Fibroblast of skin of right biceps (primary cell): ENCODE measurements at places on chromosomes 6 and 20.

- peak; percentile 50 for DNase-seq
Measured at GRCh38 chr20:48054051-48054450, 268.8 kb upstream of the SULF2 start.

GRCh38 chr6:155397172-155397705 is 58.4 kb downstream of the NOX3 start:
- no peak for DNase-seq

DNA sequence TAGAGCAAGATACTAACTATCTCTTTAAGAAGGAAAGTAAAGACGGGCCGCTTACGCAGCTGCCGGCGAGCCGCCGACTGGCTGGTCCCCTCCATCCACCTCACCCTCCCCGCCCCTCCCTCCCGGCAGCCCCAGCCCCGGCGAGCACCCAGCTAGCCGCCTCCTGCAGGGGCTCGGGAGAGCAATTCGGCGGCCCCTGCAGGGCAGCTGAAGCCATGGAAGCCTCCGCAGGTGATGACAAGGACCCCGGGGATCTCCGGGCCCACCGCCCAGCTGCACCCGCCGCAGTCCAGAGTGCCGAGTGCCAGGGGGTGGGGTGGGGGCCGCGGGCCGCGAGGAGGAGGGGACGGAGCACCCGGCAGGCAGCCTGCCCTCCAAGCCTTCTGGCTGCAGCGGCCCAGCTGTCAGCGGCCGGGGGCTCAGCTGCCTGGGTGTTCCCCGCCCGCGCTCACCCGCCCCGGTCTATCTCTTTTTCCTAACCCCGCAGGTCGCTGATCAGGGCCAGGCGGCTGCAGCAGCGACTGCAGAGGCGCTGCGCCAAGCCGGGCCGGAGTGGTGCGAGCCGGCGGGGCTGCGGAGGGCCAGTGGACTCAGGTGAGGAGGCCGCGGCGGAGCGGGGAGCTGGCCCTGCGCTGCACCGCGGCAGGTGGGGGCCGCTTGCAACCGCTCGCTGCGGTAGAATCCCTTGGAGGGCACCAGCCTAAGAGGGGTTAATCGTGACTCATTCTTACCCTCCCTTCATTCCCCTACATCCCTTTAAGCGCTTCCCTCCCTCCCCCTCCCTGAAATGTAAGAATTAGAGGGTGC is at the start of gene SNPH:
TSS of gene SNPH (plus strand) at position 128 of the 807 bp plus-strand sequence. CDS start 29,946 bp downstream, outside the sequence.
- DNase-seq, result peak; percentile 75

DNA sequence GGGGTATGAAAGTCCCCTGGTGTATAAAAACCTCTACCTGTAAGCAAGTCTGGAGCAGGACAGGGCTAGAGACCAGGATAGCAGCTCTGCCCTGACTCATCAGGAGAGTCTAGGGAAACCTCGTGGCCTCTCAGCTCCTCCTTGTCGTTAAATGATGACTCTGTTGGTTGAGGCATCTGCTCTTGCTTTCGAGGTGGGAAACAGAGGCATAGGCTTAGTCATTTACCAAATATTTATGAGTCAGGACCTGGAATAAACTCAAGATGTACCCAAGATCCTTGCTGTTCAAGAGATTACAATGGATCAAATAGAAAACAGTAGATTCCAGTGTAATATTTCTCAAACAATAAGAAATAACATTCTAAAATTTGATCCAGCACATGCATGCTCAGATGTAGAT is 5.5 kb downstream of the MANBAL start:
- DNase-seq, result peak; percentile 99

DNA sequence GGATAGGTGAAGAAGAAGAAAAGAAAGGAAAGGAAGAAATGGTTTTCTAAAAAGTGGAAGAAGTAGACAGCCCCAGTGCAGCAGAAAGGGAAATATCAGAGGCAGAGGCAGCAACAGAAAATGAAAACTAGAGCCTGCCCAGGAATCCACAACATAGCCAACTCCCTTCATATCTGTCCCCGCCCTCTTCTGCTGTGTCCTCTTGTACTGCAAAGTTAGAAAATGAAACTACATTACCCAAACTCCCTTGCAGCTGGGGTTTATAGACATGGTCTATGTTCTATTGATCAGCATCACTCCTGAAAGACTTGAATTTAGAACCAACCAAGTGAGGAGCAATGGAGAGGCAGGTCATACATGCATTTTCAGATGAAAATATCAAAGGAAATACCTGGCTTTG is 200.5 kb upstream of the PHACTR1 start:
- no peak for DNase-seq

DNA sequence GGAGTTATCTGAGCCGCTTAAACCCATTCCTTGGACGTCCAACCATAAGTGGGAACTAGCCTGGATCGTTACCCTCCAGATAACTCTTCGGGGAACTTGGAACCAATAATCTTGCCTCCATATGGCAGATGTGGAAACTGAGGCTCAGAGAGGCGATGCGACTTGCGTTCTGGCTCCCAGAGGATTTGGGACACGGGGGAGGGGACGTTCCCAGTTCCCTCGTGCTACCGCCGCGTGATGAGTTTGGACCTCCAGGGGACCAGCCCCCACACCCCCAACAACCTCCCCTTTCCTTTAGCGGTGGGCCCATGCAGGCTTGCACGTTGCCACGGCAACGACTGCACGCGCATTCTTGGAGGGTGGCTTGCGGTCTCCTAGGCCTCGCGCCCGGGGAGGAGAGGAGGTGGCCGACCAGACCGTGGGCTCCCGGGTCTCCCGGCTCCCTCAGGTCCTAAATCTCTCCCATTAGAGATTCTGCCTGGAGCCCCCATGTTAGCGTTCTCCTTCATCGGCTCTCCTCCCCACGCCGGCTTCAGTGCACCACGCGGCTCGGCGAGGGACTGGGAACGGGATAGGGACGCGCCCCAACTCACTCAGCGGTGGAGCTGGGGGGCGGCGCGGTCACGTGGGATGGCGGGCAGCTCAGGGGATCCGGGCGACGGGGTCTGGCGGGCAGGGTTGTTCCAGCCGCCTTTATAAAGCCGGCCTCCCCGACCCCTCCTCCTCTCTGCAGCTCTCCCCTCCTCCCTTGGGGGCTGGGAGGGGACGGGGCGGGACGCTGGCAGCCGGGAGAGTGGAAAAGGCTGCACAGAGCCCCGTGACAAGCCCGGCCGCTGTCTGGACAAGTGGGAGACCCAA is at the start of gene PLTP:
TSS of gene PLTP (minus strand) at position 670 of the 858 bp plus-strand sequence. CDS start 703 bp downstream, outside the sequence.
- peak; percentile 84 for DNase-seq

DNA sequence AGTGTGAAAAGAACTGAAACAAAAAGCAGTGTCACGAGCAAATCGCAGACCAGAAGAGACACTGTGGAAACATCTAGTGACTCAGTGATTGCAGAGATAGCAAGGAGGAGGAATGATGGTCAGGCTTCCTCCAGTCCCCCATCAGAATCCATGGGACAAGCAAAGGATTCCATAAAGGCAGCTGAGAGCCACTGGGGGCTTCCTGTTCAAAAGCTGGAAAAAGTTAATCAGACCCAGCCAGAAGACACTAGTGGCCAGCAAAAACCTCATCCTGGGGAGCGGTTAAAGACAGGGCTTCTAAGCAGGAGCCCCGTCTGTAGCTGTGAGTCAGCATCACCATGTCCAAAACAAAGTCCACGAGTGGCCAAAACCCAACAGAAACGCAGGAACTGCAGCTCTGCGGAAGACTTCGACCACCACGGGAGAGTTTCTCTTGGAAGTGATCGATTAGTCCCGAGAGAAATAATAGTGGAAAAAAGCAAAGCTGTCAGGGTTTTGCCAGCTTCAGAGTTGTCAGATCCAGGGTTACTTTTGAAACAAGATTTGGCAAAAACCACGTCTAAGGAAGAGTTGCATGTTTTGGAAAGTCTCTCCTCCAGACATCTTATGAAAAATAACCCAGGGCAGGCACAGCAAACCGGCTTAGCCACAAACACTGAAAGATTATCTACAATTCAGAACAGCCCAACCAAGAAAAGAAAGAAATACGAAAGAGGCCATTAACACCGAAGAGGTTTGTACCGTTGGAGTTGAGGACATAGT is 51.0 kb downstream of the JAG1 start:
- DNase-seq, result peak; percentile 78

GRCh38 chr20:50425076-50425475 is 85.1 kb upstream of the PTPN1 start:
- DNase-seq, result no peak

- DNase-seq, result no peak
Measured at GRCh38 chr6:47061309-47062300, 19.5 kb upstream of the ADGRF1 start.

DNA sequence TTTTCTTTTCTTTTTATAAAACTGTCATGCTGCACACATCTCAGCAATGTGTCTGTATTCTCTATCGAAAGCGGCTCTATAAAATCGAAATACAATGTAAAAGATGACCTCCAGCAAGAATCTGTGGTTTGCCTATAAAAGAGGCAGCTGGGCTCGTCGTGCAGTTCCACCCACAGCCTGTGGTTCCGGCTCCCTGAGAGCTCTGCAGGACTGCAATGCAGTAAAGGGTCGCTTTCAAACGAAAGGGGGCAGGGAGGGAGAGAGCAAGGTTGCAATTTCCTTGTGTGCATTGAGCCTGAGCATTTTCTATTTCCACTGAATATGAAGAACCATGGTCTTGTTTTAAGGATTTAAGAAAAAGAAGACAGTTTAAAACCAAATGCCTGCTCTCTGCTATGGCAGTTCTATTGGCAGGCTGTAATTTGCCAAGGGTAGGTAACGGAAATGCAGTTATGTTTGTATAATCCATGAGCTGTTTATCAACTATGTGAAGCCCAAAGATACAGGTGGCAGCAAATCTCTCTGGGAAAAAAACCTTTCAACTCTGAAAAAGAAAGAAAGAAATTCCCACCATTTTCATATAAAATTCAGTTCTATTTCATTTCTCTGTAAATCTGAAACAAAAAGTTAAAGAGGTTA is 236.5 kb downstream of the HACE1 start:
- DNase-seq, result no peak

GRCh38 chr6:13604546-13605416 is 10.4 kb upstream of the NOL7 start:
- DNase-seq, result no peak

DNA sequence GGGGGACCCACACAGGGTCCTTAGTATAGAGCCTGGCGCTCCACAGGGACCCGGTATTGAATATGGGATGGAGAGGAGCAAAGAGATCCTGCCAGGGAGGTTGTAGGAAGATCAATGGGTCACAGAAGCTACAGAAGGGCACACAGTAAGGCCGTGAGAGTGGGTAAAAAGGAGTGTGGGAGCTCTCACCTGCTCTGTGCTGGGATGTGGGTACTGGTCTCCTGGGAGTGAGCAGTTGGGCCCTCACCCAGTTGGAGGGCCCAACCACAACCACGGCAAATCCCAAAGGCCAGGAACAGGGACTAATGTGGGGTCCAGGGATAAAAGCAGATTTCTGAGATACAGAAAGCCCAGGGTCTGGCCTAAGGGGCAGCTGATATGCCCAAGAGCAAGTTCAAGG is 73.4 kb upstream of the RNF24 start:
- DNase-seq, result no peak

DNA sequence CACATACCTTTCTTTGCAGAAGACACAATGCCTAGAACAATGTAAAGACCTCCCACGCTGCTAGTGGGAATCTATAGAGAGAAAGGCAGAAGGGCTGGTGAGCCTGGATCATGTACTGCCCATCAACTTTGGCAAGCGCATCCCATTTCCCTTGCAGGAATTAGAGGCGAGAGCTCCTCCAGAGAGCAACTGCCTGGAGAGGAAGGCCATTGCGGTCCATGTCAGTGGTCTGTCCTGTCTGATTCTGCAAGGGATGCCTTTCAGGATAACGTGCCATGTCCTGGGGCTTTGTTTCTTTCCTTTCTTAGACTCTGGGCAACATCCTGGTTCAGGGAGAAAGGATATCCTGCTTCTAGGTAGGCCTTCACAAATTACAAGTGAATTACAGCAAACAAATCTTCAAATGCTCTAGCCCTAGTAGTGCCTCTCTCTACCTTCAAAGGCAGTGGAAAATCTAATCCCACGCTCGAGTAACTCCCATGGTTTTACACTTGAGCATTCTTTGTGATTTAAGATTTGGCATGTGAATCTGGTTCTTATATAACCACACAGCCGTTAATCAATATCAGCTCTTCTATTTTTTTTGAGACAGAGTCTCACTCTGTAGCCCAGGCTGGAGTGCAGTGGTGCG is 38.5 kb downstream of the GCNT2 start:
- DNase-seq, result no peak

DNA sequence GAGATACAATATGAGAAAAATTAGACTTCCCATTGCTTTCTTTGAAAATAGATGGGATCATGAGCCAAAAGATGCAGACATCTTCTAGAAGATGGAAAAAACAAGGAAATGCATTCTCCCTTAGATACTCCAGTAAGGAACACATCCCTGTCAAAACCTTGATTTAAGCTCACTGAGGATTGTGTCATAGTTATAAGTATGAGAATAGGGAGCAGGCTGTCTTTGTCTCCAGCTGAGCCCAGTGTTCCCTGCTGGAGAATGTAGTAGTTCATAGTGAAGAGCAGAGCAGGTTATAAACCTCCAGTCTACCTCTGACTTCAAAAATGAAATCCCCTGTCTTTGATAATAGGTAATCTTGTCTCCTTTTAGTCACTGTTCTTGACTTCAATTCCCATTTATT is 589.9 kb downstream of the PHF3 start:
- DNase-seq, result no peak

GRCh38 chr20:39290575-39290974 is 328.4 kb downstream of the DHX35 start:
- no peak for DNase-seq

DNA sequence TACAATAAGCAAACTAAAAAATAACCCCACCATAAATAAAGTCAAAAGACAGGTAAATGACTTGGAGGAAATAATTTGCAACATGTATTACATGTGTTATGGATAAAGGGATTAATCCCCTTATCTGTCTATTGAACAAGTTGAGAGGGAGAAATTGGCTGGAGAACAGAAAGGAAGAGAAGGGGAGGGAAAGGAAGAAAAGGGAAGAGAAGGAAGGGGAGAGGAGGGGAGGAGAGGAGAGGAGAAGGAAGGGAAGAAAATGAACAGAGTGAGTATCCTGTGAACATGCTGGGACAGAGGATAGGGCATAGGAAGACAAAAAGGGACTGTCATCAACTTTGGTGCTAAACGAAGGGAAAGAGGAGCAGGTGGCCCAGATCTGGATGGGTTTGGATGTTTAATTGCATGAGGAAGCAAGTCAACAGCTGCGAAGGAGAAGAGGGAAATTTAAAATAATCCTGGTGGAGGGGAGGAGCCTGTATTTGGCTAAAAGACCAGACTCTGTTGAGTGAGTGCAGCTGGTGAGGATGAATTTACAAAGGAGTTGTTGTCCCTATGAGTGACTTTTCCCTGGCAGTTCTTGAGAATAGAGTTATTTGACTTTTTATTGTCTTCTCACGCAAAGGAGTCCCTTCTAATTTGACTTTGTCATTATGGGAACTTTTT is 14.2 kb upstream of the SHLD1 start:
- no peak for DNase-seq

DNA sequence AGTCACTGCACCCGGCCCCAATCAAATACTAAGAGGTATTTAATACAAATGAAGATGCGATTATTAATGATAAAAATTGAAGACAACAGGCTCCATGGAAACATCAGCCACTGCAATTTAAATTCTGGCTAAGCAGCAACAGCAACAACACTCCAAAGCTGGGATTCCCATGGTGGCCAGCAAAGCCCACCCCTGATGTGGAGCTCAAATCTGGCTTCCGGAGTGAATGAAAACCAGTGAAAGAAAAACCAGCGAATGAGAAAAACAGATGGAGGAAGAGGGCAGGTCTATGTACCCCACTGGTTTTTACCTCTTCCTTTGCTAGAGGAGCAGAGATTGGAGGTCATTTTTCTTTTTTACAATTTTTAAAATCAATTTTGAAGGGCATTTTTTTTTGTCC is 135.9 kb upstream of the PDE10A start:
- DNase-seq, result no peak

GRCh38 chr20:32960222-32960518 is 44.1 kb downstream of the SUN5 start:
- no peak for DNase-seq
